ENCODE measurements at places on chromosomes 5 and 9. TPM values are rescaled to one million over a fixed set of nuclear protein-coding genes. Genes with fewer than 3 reads are reported as not detected.

PCDHGA1 gene
- total RNA-seq, result not detected

FXN gene
- total RNA-seq, result 11.8 TPM

UQCRQ gene
- 189 TPM for total RNA-seq

TMEM167A gene
- 22.3 TPM for total RNA-seq

CAVIN4 gene
- total RNA-seq, result 0.49 TPM

PRDM9 gene
- not detected for total RNA-seq

SLC6A19 gene
- not detected for total RNA-seq
